ENCODE measurements at places on chromosomes 2 and 18.

DNA sequence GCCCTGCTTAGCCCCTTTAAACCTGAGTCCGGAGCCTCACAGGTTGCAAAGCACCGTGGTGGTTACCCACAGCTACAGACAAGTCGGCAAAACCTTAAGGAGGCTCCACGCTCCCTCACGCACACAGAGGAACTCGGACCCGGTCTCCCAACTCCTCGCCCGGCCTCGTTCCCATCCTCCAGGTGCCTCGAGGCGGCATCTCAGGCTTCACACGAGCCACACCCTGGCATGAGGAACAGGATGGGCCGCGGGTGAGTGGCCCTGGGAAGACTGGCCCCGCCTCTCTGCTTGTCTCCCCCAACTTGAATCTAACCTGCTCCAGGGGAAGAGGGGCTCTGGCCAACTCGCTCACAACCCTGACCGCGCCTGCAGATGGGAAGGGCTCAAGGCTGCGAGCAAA, 97.4 kb downstream of the EIPR1 start:
- DNase-seq = no peak

DNA sequence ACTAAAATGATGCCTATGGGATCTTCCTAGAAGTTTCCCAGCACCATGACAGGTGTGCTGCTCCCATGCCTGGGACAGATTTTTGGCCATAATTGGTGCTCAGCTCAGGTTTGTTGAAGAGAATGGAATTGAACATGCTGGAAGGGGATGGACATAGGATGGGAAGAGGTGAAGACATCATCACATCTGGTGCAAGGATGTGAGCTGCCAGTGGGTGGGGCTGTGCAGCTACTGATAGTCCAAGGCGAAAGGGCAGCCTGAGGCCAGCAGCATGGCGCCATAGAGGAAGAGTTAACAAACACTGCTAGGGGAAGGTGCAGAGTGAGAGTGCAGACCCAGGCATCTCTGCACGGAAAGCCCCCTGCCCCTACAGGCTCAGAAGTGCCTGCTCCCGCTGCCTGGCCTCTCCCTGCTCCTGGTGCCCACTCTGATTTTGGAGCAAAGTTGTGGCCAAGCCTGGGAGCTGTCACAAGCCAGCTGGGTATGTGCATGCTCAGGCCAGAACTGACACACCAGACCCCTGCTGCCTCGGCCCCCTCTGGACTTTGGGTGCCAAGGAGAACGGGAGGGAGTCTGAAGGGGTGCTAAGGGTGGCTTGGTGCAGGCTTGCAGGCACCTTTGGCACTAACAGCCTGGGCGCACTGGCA, 178.6 kb downstream of the ZBTB7C start:
- DNase-seq = peak; percentile 41

DNA sequence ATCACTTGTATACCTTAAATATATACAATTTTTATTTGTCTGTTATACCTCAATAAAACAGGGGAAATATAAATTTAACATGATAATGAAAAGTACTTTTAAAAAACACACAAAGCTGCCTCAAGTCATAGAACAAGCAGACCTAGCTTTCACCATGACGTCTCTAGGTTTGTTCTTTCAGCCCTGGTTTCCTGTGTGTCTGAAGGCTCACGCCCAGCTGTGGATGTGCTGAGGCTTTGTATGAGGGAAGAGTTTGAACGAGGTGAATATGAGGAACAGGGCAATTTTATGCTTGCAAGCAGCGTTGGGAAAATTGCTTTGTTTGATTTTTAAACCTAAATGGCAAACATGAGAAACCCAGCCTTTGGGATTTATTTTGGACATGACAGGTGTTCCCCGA, 15.3 kb downstream of the SH3RF3 start:
- DNase-seq = peak; percentile 48

- no peak for DNase-seq
These were observed 11.9 kb downstream of the MREG start for GRCh38 chr2:216001216-216002100.

DNA sequence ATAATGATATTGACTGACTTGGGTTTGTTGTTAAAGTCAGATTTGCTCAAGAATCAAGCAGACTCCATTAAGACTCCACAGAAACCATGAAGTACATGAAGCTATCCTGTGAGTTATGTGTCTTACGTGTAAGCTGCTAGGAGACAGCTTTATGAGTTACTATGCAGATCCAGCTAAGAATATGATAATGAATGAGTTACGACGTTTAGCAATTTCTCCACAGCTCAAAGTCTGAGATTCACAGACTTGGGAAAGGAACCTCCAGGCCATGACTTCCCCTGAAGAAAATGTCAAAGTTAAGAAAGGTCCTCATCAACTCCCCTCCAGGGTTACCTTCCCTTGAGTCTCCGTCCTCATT, 211.9 kb upstream of the HNRNPA3 start:
- DNase-seq = no peak

GRCh38 chr2:102470168-102470567, 2.9 kb upstream of the SLC9A4 start:
- DNase-seq = no peak

DNA sequence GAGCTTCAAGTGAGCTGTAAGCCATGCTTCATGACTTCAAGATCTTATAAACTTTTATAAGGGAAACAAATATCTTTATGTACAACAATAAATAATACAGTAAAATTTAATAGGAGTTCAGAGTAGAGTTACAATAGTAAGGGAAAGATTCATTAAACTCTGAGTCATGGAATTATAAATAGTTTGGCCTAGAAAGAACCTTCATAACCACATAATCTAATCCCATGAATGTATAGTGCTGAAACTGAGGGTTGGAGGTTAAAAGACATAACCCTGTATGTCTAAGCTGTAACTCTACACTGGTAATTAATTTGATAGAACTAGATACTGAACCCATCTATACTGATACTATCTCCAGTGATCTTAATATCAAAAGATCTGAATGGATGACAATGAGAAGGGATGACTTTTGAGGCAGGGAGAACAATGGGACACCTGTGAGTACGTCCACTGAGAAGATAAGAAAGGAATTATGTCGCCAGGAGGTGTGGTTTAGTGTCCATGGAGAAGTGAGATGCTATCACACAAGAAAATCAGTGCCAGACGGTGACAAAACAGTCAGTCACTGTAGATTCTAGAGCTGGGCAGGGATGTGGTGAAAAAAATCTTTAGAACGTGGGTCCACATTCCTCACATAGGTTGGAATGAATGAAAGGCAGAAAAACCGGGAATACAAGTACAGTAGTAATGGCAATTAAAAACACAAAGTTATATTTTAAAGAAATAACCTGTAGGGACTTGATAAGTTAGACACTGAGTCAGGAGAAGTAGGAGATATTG, 1.1 kb downstream of the IL1F10 start:
- no peak for DNase-seq

- peak; percentile 70 for DNase-seq
These were observed 422.5 kb downstream of the LPIN1 start for GRCh38 chr2:12168791-12169388.

- no peak for DNase-seq
These were observed 58.7 kb downstream of the RBKS start for GRCh38 chr2:27831279-27832050.

DNA sequence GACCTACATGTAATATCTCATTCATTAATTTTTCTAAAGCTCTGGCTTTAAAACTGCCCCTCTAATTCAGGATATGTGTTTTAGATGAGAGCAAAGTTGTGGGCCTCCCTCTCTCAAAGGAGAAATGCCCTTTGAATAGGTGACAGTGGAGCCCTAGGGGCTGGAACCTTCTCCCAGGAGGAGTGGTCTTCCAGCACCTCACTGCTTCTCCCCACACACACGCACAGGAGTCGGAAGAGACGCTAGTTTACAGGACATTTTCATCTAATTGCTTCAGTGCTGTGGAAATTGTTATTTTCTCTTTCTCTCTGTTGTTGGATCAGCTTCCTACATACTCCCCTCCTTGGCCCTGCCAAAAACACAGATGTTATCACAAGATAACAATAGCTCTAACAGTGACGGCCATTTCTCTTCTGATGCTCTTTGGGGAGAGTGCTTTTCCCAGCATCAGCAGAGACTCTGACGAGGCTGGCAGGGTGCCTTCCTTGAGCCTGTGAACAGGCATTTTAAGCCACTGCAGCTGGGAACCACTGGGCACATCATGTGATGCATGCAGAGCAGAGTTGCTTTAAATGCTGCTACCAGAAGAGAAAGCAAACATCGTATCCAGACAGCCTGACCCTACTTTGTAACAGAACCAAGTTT, 209.4 kb upstream of the SP5 start:
- DNase-seq = no peak

- no peak for DNase-seq
These were observed 67.9 kb upstream of the SLC25A52 start for GRCh38 chr18:31828613-31829012.

DNA sequence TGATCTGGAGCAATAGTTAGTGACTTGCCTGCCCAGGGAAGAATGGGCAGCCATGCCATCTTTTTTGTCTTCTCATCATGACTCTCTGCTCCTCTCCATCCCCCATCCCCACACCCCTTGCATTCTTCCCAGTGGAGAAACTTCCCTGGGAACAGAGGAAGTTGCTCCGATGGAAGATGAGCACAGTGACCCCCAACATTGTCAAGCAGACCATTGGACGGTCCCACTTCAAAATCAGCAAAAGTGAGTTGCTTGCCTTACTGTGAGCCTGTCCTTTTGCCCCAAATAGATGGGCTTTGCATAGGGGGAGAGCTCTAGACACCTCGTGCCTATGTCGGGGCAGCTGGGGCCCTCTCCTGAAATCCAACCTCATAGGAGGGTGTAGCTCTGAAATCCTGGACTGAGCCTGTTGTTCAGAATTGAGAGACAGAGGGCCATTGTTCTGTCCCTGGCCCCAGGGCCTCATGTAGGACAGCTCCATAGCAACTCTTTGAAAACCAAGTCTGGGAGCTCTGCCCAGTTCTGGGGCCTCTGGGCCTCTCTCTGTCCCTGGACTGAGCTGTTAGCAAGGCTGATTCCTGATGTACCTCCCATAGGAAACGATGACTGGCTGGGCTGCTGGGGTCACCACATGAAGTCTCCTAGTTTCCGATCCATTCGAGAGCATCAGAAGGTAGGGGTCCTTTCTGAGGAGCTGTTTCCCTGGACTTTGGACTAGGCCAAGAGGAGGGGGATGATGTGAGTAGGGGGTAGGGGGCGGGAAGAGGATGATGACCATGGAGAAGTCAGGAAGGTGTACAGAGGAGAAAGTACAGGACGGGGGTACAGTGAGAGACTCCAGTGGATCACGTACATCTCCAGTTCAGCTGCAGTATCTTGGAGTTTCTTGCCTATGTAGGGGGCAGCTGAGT, 35.2 kb downstream of the TTLL4 start:
- DNase-seq = no peak

GRCh38 chr2:26400723-26401122, 997 bp upstream of the DRC1 start:
- DNase-seq = no peak

GRCh38 chr18:36561046-36561445, 263.5 kb downstream of the FHOD3 start:
- DNase-seq = no peak

DNA sequence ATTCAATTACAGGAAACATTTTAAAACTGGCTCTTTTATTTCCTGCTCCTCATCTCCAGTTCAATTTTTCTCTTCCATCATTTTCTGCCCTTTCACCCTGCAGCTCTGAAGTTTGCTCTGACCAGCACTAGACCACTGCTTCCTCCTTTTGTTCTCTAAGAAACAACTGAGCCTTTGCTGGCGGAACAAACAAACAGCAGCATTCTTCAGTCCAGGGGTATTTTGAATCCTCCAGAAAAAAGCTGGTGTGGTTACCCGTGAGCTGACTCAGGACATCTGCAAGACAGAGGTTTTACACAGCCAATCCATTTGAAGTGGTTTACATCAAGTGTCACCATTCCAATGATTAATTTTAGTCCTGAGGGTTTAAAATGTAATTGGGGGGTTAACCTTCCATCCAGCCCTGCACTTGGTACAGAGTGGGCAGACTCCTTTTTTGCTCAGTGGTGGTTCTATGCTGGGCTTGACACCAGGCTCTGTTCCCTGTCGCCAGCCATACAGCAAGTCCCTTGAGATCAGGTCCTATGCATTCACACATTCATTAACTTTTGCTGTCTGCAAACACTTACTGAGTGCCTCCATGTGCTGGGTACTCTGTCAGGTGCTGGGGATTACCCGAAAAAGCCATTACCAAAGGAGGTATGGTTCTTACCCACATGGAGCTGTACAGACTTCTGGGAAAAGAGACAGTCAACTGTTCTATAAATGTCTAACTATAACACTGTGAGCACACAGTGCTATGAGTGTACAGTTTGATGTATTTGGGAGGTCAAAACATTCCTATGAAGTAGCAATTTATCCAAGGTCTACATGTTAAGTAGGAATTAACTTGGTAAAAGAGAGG, 909.4 kb upstream of the GYPC start:
- no peak for DNase-seq

GRCh38 chr2:191272064-191272463, 26.9 kb downstream of the MYO1B start:
- no peak for DNase-seq

GRCh38 chr2:171480908-171481307, 41.4 kb upstream of the CYBRD1 start:
- no peak for DNase-seq

- DNase-seq = no peak
These were observed 6.2 kb downstream of the ST8SIA5 start for GRCh38 chr18:46750626-46751025.
